Stimulated activated CD4-positive, alpha-beta T cell treated with anti-CD3 and anti-CD28 coated beads, Interleukin-4, amount 100 ng/mL, for 24 hours (primary cell): ENCODE measurements at places on chromosomes 13 and 19.

GRCh38 chr19:6531163-6531955, 533 bp downstream of the TNFSF9 start:
- no peak for DNase-seq

GRCh38 chr13:50867637-50867945, 24.1 kb upstream of the DLEU7 start:
- no peak for DNase-seq

GRCh38 chr19:55179606-55180484, at the start of gene SYT5:
TSS of gene SYT5 (minus strand) at chr19:55180289. CDS start at chr19:55179041, 1,248 bp downstream.
- DNase-seq: peak; percentile 63

DNA sequence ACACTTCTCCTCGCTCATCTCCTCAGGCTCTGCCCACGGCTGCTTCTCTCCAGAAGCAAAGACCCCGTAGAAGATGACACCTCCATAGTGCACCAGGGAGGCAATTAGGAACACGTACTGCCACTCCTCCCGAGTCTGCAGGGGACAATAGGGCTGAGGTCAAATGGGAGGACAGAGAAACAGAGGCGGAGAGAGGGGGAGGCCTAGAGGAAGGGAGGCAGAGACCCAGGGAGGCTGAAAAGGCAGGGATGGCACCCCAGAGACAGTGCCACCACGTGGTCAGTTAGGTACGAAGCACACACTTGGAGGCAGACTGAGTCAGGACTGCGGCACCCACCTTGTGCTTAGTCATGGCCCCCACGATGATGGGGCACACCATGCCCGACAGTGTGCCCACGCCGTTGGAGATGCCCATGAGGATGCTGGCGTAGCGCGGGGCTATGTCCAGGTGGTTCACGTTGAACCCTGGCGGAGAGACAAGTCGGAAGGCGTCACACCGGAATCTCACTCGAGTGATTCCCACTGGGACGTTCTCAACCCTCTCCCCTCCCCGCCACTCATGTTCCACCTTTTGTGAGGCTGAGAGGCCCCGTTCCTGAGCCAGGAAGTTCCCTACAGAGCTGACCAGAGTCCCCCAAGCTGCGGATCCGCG, 5.6 kb downstream of the GFY start:
- peak; percentile 44 for DNase-seq
